Right lobe of liver (tissue), 6 donors: ENCODE measurements at places on chromosomes 12 and 14. TPM values are rescaled to one million over a fixed set of nuclear protein-coding genes. Genes with fewer than 3 reads are reported as not detected.

- no peak for DNase-seq
Measured at GRCh38 chr12:114434341-114434740, 28.4 kb upstream of the TBX5 start.

DNA sequence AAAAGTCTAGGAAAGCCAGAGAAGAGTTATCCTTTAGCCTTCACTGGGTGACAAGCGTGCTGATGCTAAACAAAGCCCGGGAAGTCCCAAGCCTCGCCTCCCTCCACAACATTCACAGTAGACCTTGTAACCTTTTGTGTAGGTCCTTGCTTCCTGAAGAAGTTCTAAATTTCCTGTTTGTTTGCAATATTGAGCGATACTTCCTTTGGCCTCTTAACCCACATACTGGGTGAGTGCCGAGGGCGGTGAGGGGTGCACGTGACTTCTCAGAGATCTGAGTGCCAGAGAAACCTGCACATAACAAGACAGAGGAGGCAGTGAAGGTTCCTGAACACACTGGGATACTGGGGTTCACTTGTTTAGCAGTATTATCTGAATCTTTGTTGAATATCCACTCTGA is 134.3 kb downstream of the PLXNC1 start:
- DNase-seq: peak; percentile 52

DNA sequence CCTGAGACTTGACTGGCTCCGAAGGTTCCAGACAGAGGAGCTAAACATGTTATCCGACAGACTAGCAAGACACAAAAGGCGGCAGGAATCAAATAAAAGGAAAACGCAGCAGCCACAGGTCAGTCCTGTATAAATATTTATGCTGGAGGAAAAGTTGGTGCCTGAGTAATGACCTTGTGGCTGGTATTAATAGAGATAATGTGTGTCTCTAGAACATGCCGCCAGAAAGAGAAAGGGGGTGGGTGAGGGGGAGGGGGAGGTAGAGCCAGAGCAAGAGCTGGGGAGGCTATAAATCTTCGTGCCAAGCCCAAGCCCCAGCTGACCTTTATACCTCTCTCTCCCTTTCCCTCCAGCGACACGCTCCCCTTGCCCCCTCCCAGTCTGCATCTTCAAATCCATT is 590.4 kb downstream of the MED13L start:
- no peak for DNase-seq

- no peak for DNase-seq
Measured at GRCh38 chr14:65975865-65976264, 510.3 kb upstream of the CCDC196 start.

DNA sequence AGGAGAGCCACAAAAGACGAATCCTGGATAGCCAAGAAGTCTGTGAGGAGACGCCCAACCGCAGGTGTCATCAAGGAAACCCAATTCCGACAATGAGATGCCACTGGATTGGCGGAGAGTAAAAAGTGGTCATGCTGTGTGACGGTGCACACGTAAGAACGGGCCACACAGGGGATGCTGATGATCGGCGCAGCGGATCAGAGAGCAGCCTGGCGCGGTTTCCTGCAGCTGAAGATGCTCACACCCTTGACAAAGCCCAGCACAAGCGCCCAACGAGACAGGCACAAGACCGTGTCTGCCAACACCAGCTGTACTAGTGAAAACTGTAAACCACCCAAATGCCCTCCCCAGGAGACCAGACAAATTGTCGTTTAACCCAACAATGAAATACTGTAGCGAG is 55.8 kb downstream of the CCDC85C start:
- DNase-seq: no peak

MGST1 gene
- total RNA-seq: 1,348 TPM
